Placental pericyte (primary cell): ENCODE measurements at places on chromosomes 5 and 9. TPM values are rescaled to one million over a fixed set of nuclear protein-coding genes. Genes with fewer than 3 reads are reported as not detected.

Gene TIMD4
- total RNA-seq: not detected in 2 replicates

Gene GDNF
- 12.3 and 16.8 TPM in 2 replicates for total RNA-seq

Gene CER1
- not detected in 2 replicates for total RNA-seq

Gene PRELID2
- total RNA-seq: 10.5 and 13.7 TPM in 2 replicates

Gene SLC34A3
- not detected in 2 replicates for total RNA-seq

Gene ARID3C
- total RNA-seq: 0.22 TPM in 1 of 2 replicates, not detected in the other

Gene F12
- 0.22 and 0.57 TPM in 2 replicates for total RNA-seq

Gene SIMC1
- 7.9 TPM in 2 replicates for total RNA-seq

Gene BARHL1
- total RNA-seq: not detected in 2 replicates

Gene FOXD4L6
- total RNA-seq: under 0.01 TPM in 1 of 2 replicates, not detected in the other

Gene HTR1A
- not detected in 2 replicates for total RNA-seq

Gene TBCA
- total RNA-seq: 69.4 and 132 TPM in 2 replicates
